ENCODE measurements at places on chromosomes 5 and 9.

- no peak for DNase-seq
Measured at GRCh38 chr9:136527721-136528710, 17.8 kb downstream of the NOTCH1 start.

- no peak for DNase-seq
Measured at GRCh38 chr9:117543089-117543488, 128.2 kb upstream of the ASTN2 start.

GRCh38 chr9:126439883-126440653, 113.4 kb downstream of the MVB12B start:
- no peak for DNase-seq

DNA sequence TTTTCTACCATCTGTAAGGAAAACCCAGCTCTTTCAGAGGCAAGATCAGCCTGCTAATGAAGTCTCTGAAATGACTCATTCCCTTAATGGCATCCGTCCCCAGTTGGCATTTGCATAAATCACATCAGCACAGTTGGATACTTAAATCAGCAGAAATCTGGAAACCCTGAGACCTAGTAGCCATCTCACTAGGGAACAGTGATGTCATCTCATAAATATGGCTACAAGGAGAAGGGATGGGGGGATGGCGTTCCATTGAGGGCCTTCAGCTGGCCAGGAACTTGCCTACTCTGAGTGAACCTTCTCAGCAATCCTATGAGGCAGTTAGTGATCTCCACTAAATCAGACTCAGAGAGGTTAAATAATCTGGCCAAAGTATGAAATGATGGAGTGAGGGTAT, 81.8 kb downstream of the CMYA5 start:
- DNase-seq: no peak

DNA sequence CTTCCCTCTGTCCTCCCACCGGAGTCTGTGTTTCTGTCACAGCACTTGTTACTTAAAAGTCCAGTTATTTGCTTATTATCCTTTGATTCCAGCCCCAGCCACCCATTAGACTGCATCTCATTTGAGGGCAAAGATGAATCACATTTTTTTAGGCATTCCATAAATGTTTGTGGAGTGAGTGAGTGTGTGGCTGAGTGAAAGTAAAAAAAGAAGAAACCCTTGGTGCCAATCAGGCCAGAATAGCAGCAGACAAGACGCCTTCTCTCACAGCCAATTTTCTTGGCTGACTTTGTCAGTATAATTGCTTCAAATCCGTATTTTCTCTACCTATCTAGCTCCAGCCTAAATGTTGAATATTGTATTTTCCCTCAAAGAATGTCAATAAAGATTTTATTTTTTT, 613.0 kb upstream of the WWC1 start:
- DNase-seq: no peak

DNA sequence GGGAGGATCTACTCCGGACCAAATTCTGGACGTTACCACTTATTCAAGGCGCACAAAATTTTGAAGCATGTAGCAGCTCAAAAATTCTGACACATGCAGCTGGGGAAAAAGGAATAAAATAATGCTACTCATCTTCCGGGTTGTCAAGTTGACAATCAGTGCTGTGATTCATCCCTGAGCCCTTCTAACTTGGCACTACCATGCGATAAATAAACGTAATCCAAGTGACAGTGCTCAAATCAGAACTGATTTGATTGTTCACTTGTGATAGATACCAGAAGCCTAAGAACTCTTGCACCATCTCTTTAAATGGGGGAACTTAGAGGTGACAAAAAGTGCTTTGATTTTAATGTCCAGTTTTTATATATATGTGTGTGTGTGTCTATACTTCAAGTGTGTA, 230.2 kb upstream of the TLE4 start:
- no peak for DNase-seq

GRCh38 chr5:73822278-73822988, 196.4 kb downstream of the ARHGEF28 start:
- no peak for DNase-seq

DNA sequence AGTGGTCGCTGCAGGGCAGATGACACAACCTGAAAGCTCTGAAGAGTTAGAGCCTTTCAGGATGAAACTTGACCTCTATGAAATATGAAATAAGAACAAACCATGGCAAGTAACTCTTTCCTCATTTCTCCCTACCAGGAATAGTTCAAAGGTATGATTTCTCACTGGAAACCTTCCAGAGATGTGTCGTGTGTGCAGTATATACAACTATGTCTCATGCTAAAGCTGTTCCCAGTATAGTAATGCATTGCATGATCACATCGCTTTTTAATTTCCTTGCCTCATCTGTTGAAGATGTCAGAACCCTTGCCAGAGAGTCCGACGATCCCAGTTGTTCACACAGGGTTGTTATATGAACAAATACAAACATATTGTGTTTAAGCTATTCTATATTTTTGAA, 45.8 kb upstream of the RGMB start:
- DNase-seq: no peak

DNA sequence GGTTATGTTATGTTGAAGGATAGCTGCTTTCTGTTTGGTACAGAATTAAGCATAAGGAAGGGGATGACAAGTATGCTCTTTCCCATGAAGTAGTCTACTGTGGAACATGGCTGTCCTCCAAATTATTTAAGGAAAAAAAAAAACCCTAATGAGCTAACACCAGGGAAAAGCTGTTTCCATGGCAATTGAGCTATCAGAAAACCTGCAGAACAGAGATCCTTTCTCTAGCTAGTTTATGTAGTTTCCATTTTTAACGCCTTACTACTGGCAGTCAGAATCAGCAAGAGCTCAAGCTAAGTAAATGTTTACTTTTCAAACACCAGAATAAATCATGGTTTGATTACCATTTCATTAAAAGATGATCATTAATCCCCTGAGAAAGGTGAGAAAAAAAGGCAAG, 287.4 kb upstream of the TARS1 start:
- DNase-seq: no peak

DNA sequence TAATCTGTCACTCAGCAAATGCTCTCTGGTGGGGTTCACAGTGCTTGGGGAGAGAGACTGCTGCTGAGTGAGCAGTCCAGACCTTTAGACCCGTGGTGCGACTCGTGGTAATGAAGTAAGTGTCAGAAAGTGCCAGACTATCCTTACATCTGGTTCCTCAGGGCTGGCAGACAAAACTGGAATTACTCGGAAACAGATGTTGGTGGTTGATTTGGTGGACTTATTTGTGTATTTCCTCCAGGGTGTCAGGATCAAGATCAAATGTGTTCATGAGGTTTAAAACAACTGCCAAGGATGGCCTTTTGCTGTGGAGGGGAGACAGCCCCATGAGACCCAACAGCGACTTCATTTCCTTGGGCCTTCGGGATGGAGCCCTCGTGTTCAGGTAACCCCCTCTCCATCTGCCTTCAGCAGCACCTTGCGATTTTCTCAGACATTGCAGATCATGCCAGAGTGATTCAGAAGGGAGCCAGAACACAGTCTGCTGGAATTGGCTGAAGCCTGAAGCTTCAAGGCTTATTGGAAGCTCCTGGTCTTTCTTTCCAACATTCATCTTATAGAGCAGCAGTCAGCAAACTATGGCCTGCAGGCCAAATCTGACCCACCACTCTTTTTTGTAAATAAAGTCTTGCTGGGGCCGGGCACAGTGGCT, 105.2 kb downstream of the LIFR start:
- no peak for DNase-seq

GRCh38 chr9:93089024-93089423, 7.0 kb upstream of the CARD19 start:
- no peak for DNase-seq

- no peak for DNase-seq
Measured at GRCh38 chr5:75667586-75667985, 49.7 kb downstream of the POC5 start.

DNA sequence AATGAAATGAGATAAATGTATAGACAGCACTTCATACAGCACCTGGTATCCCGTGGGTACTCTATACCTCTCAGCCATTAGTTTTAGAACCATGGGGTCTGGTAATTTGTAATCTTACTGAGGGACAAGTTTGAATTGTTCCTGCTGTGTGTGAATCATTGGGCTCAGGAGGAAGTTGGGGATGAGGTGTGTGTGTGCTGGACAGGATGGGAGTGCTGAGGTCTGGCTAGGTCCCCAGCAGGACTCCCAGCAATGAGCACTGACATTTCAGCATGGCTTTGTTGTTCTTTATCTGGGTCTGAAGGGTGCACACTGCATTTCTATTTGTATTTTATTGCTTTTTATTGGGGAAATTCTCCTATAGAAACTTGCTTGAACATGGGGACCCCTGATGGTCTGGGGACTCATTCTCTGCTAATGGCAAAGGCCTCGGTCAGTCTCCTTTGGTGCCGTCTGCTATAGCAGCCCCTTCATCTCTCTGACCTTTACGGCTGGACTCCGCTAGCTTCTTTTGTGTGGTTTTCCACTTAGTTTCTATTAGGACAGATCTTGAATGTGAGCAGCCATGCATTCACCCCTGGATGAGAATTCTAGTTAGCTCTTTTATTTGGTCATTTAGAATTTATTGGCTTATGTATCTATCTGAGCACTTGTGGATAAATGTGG, 98.1 kb downstream of the SREK1 start:
- DNase-seq: no peak

DNA sequence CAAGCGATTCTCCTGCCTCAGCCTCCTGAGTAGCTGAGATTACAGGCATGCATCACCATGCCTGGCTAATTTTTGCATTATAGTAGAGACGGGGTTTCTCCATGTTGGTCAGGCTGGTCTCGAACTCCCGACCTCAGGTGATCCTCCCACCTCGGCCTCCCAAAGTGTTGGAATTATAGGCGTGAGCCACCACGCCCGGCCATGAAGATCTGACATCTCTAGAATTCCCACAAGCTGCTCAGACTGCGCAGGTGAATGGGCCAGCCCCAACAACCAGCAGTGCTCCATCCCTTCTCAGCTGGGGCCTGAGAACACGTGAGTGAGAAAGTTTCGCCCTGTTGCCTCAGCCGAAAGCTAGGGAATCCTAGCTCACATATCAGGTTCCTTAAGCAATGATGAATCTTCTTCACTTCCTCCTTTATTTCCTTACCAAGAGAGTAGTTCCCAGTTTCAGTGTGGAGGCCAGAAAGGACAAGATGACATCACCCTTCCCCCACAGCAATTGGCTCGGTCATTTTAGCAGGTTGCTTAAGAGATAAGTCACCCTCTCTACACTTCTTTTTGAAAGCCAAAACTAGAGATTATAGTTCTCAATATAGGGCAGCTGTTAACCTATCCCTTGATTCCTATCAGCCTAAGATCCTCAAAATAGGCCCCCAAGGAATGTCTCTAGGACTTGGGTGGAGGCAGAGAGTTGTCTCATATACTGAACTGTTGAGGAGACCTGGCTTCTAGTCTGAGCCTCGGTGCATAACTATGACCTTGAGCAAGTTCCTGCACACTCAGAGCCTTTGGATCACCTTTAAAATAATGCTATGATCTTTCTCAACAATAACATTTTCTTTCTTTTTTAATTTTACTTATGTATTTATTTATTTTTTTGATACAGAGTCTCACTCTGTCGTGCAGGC, 23.9 kb upstream of the PPP2CA start:
- no peak for DNase-seq

DNA sequence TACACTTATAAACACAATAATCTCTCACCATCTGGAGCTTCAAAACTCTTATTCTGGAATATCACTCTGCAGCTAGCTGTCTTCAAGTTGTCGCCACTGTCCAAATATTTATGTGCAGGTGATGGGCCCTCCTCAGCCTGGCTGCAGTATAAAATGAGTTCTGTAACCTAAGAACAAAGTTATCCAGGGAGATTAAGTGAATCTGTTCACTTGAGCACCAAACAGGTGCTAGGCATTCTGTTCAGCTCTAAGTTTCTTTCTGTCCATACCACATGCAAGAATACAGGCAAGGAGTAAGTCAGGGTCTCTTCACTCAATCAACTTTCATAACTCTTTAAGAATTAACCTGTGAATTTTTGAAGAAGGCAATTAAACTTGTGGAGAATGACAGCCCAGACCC, 344.1 kb downstream of the PLK2 start:
- DNase-seq: no peak

DNA sequence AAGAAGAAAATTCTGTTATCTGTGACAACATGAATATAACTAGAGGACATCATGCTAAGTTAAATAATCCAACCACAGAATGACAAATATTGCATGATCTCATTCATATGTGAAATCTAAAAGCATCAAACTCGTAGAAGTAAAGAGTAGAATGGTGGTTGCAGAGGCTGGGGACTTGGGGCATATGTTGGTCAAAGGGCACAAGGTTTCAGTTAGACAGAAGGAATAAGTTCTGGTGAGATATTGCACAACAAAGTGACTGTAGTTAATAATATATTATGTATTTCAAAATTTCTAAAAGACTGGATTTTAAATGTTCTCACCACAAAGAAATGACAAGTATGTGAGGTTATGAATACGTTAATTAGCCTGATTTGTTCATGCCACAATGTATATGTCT, 24.8 kb downstream of the GRIA1 start:
- DNase-seq: no peak

DNA sequence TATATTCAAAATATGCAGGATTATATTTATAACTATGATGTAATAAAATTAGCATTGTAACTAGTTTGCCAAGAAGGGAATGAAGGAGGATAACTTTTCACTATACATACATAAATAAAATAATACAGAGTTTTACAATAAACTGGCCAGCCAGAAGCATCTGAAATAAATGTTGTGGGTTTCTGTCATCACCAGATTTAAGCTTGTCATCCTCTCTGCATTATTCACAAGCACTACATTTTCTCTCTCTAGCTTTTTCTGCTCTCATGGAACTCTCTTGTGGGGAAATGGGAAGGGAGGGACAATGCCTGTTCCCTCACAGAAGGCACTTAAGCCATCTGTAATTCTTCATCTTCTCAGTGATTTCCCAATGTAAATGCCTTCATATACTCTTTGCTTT, 626.8 kb downstream of the SEMA5A start:
- DNase-seq: no peak

- no peak for DNase-seq
Measured at GRCh38 chr5:77644371-77645157, 6.1 kb upstream of the OTP start.

DNA sequence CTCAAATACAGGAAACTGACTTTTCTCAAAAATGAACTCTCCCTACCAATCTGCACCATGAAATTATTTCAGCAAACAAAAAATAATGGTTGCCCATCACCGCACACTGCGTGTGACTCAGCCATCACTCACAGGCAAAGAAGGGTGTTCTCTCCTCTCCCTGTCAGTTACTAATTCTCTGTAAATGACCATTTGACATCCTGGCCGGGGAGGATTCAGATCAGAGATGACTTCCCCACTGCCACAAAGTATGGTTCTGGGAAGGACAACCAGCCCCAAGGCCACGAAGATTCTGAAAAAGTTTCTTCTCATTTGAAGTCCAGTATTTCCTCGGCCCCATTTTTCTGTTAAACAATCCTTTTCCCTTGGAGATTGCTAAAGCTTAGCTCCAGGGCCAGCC, 199.4 kb downstream of the AUH start:
- no peak for DNase-seq

GRCh38 chr5:2714805-2715204, 36.7 kb downstream of the IRX2 start:
- no peak for DNase-seq

- DNase-seq: no peak
Measured at GRCh38 chr9:27671636-27672035, 98.4 kb upstream of the C9orf72 start.

Measured in effector CD8-positive, alpha-beta T cell (primary cell).